Inflammatory macrophage treated with lipopolysaccharide for 1 hour (primary cell): ENCODE measurements at places on chromosomes 11 and 22.

- peak; percentile 81 for DNase-seq
Observed at GRCh38 chr11:58575377-58576020, at the start of gene LPXN. TSS of gene LPXN (minus strand) at chr11:58575856. CDS start at chr11:58575772, 84 bp downstream.

DNA sequence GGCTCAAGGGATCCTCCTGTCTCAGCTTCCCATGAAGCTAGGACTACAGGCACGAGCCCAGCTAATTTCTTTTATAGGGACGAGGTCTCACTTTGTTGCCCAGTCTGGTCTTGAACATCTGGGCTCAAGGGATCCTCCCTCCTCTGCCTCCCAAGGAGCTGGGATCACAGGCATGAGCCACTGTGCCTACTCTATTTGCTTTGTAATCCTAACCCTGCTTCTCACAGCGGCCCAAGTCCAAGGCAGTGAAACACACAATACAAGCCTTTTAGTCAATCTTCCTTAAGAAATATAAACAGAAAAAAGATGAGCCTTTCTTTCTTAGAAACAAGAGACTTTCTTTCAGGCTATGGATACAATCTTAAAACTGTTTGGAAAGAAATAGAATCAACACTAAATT, 115.2 kb upstream of the SORL1-AS1 start:
- no peak for DNase-seq

GRCh38 chr11:83087035-83087434, 15.3 kb upstream of the RAB30 start:
- no peak for DNase-seq

- DNase-seq, result no peak
Observed at GRCh38 chr22:48573766-48574165, 1253.9 kb downstream of the BRD1 start.

- DNase-seq, result no peak
Observed at GRCh38 chr11:6318204-6318603, 2.1 kb downstream of the CAVIN3 start.

- peak; percentile 7 for DNase-seq
Observed at GRCh38 chr11:94794287-94795168, 26.4 kb downstream of the AMOTL1 start.

DNA sequence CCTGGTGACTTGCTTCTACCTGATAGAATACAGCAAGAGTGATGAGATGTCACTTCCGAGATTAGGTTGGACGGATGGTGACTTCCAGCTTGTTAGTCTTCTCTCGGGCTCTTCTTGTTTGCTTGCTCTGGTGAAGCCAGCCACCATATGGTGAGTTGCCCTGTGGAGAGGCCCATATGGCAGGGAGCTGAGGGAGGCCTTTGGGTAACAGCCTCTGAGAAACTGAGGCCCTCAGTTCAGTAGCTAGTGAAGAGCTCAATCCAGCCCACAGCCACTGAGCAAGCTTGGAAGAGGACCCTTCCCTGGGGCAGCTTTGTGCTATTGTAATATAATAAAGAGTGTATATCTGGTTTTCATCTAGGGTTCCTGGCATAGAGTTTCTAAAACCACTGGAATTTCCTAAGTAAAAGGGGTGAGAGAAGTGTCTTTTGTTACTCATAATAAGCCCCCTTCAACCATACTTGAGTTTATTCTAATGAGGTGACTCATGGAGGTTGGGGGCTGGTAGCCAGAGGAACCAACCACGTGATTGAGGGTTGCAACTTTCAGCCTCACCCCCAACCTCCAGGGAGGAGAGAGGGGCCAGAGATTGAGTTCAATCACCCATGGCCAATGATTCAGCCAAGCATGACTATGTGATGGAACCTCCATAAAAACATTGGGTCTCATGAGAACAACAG, 8.0 kb upstream of the TPCN2 start:
- peak; percentile 80 for DNase-seq

DNA sequence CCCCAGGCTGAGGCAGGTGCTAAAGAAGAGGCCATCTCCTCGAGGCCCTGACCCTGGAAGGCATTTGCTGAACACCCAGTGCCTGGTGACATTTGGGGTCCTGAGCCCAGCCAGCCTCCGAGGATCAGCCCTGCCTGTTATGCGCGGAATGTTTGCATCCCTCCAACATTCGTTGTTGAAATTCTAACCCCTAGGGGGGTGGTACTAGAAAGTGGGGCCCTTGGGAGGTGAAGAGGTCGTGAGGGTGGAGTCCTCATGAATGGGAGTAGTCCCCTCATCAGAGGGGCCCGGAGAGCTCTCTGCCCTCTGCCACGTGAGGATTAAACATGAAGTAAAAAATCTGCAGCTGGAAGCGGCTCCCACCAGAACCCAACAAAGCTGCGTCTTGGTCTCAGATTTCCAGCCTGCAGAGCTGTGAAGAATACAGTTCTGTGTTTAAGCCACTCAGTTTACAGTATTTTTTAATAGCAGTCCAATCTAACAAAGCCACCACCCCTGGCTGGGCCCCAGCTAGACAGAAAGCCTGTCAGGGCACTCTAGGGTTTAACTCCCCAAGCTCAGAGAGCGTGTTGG, 35.3 kb upstream of the SEPTIN5 start:
- no peak for DNase-seq

GRCh38 chr11:2945031-2945756, 16.0 kb upstream of the PHLDA2 start:
- DNase-seq, result peak; percentile 94

- DNase-seq, result peak; percentile 98
Observed at GRCh38 chr22:38981992-38982927, at the start of gene APOBEC3B. TSS of gene APOBEC3B (plus strand) at chr22:38982347. CDS start at chr22:38982454, 107 bp downstream.

DNA sequence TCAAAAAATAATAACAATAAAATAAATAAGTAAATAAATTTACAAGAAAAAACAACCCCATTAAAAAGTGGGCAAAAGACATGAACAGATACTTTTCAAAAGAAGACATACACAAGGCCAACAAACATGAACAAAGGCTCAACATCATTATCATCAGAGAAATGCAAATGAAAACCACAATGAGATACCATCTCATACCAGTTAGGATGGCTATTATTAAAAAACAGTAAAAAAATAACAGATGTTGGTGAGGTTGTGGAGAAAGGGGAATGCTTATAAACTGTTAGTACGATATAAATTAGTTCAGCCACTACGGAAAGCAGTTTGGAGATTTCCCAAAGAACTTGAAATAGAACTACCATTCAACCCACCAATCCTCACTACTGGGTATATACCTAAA, 44.6 kb downstream of the PRCP start:
- no peak for DNase-seq

GRCh38 chr22:50581950-50582492, 628 bp downstream of the CHKB start:
- DNase-seq, result no peak

DNA sequence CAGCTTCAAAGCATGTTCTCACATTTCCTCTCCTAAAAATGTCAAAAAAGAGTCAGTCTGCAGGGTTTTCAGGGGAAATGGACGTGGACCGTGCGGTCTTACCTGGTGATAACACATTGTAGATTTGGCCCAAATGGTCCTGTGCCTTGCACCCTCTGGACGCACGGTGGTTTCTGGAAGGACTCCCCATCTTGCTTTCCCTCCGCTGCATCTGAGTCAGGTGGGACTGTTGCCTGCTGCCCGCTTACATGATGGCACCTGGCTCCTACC, 1290.1 kb downstream of the TBC1D22A start:
- no peak for DNase-seq

DNA sequence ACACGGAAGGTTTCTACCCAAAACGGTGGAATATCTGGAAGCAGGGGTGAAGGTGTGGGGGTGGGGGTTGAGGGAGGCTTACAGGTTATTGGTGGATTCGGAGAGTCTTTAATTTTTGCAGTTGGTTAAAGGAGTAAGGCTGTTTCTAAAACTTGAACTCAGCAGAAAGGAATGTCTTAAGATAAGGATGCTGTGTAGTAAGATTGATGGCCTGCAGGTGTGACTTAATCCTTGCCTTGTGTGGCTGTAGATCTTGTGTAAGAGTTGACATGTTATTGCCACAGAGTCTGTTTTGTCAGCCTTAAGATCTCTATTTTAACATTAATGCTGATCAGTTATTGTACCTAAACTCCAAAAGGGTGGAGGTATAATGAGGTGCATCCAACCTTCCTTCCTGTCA, 16.4 kb upstream of the OR6M1 start:
- DNase-seq, result no peak

GRCh38 chr22:24117942-24118341, 63.3 kb upstream of the SUSD2 start:
- DNase-seq, result no peak

GRCh38 chr11:62778441-62778840, 7.2 kb downstream of the TAF6L start:
- no peak for DNase-seq

DNA sequence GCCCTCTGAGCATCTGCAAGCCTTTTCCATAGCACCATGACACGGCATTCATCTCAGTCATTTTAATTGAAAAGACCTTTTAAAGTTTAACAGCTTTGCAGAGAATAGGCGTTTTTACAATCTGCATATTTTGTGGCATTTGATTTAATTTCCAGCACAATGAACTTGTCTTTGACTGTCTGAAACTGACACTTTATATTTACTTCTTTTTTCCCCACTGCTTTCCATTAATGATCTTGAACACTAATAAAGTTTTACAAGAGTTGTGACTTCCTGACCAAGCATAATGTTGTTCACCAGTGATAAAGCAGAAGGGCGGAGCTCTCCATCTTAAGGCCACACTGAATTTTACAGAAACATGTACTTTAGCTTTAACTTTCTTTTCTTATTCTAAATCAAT, 548.7 kb downstream of the FAM181B start:
- no peak for DNase-seq

- DNase-seq, result no peak
Observed at GRCh38 chr11:93063086-93063485, 93.6 kb downstream of the MTNR1B start.

- DNase-seq, result no peak
Observed at GRCh38 chr11:65771589-65772112, 9.1 kb downstream of the AP5B1 start.

DNA sequence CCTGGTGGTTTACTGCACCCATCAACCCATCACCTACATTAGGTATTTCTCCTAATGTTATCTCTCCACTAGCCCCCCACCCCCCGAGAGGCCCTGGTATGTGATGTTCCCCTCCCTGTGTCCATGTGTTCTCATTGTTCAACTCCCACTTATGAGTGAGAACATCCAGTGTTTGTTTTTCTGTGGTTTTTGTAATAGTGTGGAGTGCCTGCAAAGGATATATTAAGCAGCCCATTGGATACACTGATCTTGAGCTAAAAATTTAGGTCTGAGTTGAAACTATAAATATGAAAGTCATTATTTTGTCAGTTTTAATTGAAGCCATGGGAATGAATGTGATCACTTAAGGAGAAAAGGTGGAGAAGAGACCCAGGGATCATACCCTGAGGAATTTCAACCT, 23.0 kb downstream of the MRPL48 start:
- no peak for DNase-seq

DNA sequence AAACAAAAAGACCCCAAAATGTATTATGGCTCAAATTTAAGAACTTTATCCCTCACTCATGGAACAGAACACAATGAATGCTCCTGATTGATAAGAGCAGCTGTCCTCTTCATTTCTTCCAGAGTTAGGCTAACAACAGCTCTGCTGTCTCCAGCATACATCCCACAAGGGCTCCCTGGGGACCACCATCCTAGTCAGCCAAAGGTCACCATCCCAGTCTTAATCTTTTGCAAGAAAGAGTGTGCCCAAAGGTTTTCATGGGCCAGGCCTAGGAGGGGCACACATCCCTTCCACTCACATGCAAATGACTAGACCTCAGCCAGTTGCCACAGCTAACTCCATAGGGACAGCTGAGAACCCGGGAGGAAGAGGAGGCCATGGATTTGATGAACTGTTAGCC, 555.3 kb downstream of the BUD13 start:
- no peak for DNase-seq

DNA sequence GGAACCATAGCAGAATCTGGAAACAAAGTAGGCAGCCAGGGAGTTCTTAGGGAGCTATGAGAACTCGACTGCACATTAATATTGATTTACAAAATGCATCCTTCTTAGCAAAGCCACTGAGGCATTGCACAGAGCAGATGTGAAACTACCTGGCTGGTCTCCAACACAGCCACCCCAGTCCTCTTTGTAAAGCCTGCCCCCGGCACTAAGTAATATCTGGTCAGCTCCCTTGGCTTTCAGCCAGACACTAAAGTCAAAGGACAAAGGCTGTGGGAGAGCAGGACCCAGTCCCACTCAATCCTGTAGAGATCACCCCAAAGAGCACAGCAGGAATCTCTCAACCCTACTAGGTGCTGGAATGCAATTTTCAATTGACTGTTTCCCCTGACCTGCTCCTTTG, 12.8 kb downstream of the XRRA1 start:
- no peak for DNase-seq

- no peak for DNase-seq
Observed at GRCh38 chr11:96105197-96105895, 181.4 kb upstream of the MTMR2 start.

DNA sequence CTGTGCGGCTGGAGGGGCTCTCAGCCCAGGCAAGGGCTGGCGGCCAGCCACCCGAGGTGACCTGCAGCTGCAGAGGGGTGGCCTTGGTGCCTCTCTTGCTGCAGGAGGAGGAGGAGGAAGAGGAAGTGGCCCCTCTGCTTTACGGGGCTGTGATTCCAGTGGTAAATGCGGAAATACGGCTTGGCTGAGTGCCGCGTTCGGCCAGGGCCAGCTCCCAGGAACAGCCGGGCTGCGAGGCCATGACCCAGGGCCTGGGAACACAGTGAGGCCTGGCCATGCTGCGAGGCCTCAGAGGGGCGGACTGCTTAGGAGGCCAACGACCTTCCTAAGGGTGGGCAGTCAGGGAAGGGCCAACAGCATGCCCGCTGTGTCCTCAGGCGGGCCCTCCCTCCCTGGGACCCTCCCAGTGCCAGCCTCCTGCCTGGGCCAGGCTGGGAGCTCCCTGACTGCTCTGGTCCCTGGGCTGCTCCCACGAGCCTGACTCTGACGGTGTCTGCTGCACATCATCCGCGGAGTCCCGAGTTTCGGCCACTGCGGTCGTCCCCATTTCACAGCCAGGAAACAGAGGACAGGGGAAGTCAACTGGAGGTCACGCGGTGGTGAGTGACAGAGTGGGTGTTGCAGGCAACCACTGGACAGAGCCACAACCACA, 20.8 kb upstream of the PPARA start:
- peak; percentile 81 for DNase-seq

DNA sequence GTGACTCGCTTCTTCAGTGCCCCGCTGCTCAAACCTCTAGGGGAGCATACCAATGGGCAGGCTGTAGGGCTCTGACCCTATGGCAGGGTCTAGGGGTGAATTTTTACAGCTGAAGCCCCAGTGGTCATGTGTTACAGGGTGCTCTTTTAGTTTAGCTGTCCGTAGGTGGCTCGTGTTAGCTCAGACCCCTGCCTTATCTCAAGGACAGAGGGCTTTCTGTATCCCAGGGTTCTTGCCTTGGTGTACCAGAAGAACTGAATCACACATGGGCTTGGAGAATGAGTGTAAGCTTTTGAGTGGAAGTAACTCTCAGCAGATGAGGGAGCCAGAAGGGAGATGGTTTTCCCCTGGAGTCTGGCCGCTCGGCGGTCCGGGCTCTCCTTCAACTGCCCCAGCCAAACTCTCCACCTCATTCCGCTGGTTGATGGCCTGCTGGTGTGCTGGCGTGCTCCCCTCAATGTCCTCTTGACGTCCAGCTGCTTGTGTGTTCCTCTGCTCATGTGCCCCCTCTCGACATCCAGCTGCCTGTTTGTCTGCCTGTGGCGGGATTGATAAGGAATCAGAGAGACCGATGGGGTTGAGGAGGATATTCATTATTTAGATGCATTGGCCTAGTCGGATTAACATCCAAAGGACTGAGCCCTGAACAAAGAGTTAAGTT, 37.5 kb downstream of the BIRC2 start:
- no peak for DNase-seq

- DNase-seq, result no peak
Observed at GRCh38 chr11:105923807-105924206, 98.2 kb downstream of the MSANTD4 start.

- peak; percentile 50 for DNase-seq
Observed at GRCh38 chr11:123640677-123641494, 13.5 kb downstream of the SCN3B start.
